Stimulated activated naive B cell treated with anti-CD40 and anti-IgM and Interleukin-4, amounts not matched to agents 10 μg/mL and 1 μg/mL and 100 μg/mL, for 72 hours (primary cell): ENCODE measurements at places on chromosomes 3 and 15.

DNA sequence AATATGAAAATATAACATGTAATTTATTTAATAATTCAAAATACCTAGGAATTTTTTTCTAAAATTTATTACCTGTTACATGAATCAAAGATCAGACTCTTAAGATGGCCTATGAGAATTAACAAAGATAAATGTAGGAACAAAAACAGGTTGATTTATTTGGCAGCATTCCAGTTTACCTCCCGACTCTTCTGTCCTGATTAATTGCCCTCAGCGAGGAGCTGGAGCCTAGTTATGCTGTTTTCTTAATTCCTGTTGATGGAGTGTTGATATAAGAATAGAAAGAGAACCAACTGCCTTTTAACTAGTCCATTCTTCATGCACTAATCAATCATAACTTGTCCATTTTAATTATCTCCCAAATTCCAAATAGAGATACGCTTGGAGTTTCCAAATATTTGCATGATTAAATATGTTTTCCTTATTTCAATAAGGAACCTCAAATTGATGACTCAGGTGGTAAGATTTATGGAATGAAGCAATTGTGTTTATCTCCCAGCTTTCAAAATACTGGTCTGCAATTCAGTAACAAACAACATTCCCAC is 10.6 kb upstream of the CPB1 start:
- no peak for DNase-seq

DNA sequence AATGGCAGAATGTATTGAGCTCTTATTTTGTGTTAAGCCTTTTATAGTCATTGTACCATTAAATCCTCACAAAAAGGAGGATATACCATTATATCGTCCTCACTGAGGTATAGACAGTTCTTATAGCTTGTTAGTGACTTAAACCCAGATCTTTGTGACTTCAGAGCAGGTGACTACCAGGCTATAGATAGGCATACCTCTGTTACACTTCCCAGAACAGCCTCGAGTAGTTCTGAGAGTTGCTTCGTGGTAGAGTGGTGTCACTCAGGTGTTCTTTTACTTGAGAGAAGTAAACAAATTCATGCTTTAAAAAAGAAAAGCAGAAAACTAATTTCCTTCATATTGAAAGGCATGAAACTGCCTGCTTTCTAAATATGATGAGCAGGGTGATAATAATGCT is 59.9 kb downstream of the SEC22A start:
- no peak for DNase-seq

- DNase-seq: no peak
These were observed 32.2 kb downstream of the ANAPC13 start for GRCh38 chr3:134453631-134454030.

GRCh38 chr15:44801797-44802196 is 65.5 kb downstream of the TRIM69 start:
- no peak for DNase-seq

DNA sequence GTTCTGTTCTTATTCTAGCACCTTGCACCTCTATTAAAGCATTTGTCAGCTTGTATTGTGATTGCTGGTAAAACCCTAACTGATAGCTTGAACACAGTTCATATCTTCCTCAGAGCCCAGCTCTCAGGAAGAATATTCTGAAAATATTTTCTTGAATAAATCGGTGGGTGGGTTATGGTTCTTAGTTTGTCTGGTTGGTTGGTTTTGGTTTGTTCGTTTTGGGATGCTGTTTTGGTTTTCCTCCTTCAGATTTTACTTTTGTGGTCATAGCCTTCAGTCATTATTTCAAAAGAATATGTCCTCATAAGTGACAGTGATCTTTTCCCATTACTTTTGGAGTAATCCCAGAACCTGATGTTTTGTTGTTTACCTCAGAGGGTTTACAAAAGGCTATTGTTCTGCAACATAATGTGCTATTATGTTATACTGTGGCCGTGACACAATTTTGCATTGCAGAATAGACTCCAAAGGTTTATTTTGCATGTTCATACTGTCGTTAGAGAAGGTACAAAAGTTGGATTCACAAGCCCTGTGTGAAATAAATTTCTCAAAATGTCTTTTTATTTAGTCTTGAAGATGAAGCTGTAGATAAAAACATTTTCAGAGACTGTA is 2.7 kb upstream of the TMEM87A start:
- no peak for DNase-seq

DNA sequence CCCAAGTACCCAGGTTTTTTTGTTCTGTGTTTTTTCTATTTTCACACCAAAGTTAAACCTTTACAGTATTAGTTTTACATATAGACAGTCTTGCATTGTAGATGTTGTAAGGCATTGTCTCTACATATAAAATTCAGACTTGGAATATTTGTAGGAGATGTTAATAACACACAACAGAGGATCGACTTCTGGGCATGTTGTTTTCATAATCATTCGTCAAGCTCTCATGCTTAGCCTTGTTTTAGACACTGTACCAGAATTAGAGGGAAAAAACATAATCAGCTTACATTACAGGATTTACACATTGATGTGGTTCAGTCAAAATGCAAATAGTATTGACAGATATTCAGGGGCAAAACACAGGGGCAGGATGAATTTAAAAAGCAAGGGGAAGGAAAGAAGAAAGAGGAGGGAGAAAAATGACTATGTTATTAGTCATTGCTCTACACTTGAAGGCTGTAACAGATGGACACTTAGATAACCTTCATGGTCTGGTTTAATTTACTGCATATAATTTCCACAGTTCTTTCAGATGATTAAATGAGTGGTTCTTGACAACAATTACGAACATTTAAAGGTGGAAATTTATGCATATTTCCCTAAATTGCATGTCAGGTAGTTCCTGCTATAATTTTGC is 7.5 kb downstream of the CMSS1 start:
- DNase-seq: no peak

DNA sequence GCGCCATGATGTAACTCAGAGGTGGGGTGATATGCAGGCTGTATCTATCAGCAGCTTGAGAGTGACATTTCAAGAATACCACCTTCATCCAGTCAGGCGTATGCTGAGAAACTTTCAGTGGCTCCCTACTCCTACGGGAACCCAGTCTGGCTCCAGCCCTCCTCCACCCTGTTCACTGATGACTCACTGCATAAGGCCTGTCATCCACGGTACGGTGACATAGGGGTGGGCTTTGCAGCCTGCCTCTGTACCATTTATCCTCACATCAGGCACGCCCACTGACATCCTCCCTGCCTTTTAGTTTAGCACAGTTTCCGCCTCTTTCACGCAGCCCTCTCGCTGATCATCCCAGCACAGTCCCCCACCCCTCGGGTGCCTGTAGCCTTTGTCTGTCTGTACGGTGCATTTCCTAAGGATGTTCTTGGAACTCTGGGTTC is 11.7 kb downstream of the PXYLP1 start:
- DNase-seq: no peak

DNA sequence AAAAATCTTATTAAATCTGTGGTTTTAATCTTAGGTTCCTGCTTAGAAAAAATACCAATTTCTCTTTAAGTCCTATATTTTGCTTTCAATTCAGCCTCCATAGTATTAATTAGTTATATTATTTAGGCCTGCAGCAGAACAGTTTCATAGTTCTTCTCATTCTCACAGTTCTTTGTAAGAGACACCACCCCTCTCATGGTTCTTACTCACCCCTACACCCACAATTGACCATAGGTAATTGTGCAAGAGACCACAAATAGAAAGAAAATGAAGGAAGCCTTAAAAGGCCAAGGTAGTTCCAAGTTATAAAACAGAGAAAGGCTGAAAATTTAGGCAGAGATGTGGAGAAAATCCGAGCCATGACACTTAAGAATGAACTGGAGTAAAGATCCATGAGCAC is 415.3 kb downstream of the TIGIT start:
- no peak for DNase-seq

GRCh38 chr3:100789579-100789978 is 80.3 kb downstream of the TFG start:
- DNase-seq: no peak

GRCh38 chr3:44420676-44421075 is 56.8 kb downstream of the ZNF445 start:
- no peak for DNase-seq
